ENCODE measurements at places on chromosomes 3 and 15.
A peak's percentile ranks its signal among the peaks of the same experiment; 100 is the strongest.

- peak; percentile 8 for DNase-seq
Measured at GRCh38 chr15:98800437-98801233, 152.3 kb downstream of the IGF1R start.

GRCh38 chr15:35196273-35196672 is 111.2 kb upstream of the NANOGP8 start:
- DNase-seq, result no peak

GRCh38 chr15:49428409-49429095 is 5.5 kb downstream of the FGF7 start:
- no peak for DNase-seq

GRCh38 chr15:63942486-63943365 is 103.6 kb downstream of the DAPK2 start:
- DNase-seq, result no peak

GRCh38 chr15:58773024-58773423 is 1.9 kb downstream of the MINDY2 start:
- DNase-seq, result no peak

GRCh38 chr3:34260271-34261000 is 462.0 kb downstream of the PDCD6IP start:
- no peak for DNase-seq

- DNase-seq, result no peak
Measured at GRCh38 chr15:40053831-40054604, 15.0 kb upstream of the SRP14 start.

DNA sequence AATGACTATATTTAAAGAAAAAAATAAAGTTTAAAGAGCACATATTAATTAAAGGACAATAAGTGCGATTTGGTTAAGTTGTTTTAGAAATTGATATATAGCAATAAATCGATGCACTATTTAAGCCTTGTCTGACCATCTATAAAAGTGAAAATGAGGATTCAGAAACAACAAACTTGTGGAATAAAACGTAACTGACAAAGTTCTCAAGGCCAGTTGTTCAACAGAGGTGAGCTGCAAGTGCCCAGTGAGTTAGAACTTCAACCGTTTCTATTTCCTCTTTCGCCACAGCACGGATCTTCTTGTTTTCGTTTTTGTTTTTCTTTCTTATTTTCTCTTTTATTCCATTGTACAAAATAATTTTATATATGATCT is 724.9 kb upstream of the ARRDC4 start:
- no peak for DNase-seq

- no peak for DNase-seq
Measured at GRCh38 chr15:97522347-97522746, 438.2 kb upstream of the ARRDC4 start.

Measured in NCI-H446 treated with DMSO at 0.1 percent for 48 hours (cell line).